Effector memory CD4-positive, alpha-beta T cell (primary cell): ENCODE measurements at places on chromosomes 2 and 18.

GRCh38 chr18:48804856-48805610 lies 145.7 kb downstream of the SMAD7 start:
- H3K27ac ChIP-seq: no peak overlapping the region
- H3K4me3 ChIP-seq: no peak overlapping the region
- no peaks in the 10 kb centered on the region for H3K36me3 ChIP-seq
- no peak for DNase-seq
- H3K4me1 ChIP-seq: peaks cover 11% of the 10 kb centered on the region

GRCh38 chr2:9738535-9739496 lies 104.5 kb upstream of the TAF1B start:
- no peak for DNase-seq
- H3K27ac ChIP-seq: peak overlapping the region; percentile 56
- H3K36me3 ChIP-seq: no peaks in the 10 kb centered on the region
- peaks cover 40% of the 10 kb centered on the region for H3K4me1 ChIP-seq

- H3K27me3 ChIP-seq: no peaks in the 10 kb centered on the region
- no peak overlapping the region for H3K4me3 ChIP-seq
- H3K36me3 ChIP-seq: peaks cover 13% of the 10 kb centered on the region
Measured at GRCh38 chr2:68741805-68742306, 7.2 kb downstream of the ARHGAP25 start.

GRCh38 chr2:240376739-240377138 lies 58.7 kb upstream of the GPC1 start:
- H3K27ac ChIP-seq: no peak overlapping the region
- no peaks in the 10 kb centered on the region for H3K4me1 ChIP-seq
- no peaks in the 10 kb centered on the region for H3K27me3 ChIP-seq
- H3K36me3 ChIP-seq: no peaks in the 10 kb centered on the region
- no peak overlapping the region for H3K4me3 ChIP-seq

DNA sequence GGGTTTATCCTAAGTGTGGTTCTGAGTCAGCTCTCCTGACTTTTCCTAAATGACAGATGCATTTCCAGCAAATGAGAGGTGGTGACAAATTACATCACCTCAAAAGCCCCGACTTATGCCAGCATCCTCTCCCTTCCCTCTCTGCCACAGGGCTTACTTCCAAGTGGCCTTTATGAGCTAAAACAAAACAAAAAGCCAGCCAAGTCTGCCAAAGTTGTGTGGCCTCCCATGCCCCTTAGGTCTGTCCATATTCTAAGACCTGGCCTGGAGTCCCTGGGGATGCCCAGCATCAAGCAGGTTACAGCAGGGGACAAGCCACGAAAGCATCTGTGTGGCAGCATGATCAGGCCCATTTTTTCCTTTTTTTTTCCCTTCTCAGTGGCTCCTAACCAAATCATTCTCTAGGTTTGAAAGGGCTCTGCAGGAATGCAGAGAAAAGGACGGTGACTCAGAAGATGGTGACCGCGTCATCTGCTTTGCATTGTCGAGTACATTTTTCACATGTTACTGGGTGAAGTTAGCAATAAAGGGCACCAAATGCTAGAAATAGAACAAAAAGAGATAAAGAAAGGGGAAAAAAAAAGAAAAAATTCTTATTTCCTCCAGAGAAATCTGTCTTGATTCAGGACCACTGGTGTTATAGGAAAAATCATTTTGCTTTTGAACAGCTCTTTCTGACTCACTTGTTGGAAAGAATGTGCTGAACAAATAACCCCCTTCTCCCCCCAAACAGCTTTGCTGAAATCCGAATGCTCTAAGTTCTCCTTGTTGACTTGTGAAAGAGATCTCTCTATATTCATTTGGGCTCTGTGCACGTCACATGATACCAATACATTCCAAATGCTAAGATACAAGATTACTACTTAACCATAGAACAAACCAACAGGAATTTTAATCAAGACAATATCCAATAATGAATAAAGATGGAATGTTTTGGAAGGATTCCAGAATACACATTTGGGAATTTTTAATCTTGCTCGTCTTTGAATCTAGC lies 178.7 kb downstream of the EN1 start:
- H3K4me3 ChIP-seq: no peak overlapping the region
- no peak for DNase-seq
- no peak overlapping the region for H3K27ac ChIP-seq
- H3K27me3 ChIP-seq: no peaks in the 10 kb centered on the region
- H3K4me1 ChIP-seq: no peaks in the 10 kb centered on the region

GRCh38 chr18:31219395-31219794 lies 56.7 kb upstream of the DSC1 start:
- H3K4me3 ChIP-seq: no peak overlapping the region
- no peak overlapping the region for H3K27ac ChIP-seq
- DNase-seq: no peak
- no peaks in the 10 kb centered on the region for H3K4me1 ChIP-seq
- no peaks in the 10 kb centered on the region for H3K36me3 ChIP-seq
